ENCODE measurements at places on chromosomes 2 and 18.

DNA sequence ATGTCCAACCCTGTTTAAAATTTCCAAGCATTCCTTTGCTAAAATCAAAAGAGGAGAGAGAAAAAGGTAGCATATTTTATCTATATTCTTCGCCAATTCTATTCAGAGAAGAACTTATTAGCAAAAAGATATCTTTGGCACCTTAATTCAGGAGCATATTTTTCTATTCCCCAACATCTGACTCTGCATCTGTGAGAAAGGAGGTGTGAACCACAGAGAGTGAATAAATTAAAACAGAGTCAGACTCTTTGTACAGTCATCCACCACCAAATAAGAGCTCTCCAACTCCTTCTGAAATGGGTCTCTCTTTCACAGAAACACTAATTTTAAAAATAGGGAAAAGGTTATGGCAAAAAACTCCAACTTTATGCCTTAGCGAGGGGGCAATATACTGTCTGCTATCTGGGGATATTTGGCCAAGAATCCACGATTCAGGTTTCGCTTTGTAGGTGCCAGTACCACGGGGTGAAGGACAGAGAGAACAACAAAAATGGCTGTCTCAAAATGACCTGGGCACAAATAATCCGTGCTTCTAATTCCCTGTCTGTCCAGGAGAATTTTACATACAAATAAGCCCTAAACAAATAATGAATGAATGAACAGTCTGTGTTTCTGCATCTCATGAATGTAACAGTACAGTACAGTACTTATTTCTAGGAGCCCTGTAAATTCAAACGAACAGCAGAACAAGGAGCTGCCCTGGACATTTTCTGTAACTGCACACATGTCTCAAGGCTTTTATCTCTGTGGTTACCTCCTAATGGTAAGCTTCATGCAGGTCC is 43.4 kb downstream of the EPB41L3 start:
- no peak for DNase-seq

- no peak for DNase-seq
Measured at GRCh38 chr2:97979904-97980303, 15.8 kb downstream of the TMEM131 start.

GRCh38 chr2:238728330-238729260 is 119.3 kb upstream of the TWIST2 start:
- DNase-seq: no peak

GRCh38 chr2:236286873-236287545 is 22.8 kb upstream of the ASB18 start:
- no peak for DNase-seq

DNA sequence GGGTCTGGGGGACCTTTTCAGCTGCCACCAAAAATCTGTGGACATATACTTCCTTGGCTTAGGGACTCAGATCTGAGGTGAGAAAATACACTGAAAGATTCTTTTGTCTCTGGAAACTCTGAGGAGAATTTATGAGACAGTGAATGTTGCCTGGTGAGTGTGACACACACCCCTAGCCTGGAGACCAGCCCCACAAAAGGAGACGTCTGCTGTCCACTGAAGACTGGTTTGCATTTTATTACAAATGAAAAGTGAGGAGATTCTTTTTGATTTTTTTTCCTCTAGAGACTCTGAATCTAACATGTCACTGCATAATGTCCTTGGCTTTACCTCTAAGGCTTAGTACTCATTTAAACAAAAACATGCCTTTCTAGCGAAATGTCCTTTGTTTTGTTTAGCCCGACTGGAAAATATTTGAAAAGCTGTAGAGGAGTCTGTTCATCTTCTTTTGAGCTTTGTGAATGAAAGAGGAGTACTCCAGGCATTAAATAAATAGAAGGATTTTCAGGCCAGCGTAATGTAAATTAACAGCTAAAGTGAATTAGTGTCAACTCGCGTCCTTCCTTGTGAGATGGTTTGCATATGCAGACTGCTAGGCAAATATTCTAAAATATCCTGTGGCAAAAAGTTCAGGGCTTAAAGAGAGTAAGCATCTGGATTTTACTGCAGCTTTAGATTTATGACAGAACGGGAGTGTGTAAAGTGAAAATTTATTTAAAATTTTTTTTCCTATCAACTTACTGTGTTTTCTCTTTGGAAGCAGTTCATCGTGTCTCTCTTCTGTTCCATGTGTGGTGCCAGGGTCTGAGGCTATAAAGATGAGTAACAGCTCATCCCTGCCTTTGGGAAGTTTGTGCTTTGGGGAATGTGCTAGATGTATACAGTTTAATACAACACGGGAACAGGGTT is 125.4 kb downstream of the VWA3B start:
- no peak for DNase-seq

GRCh38 chr2:236855176-236855865 is 230.4 kb upstream of the COPS8 start:
- no peak for DNase-seq

GRCh38 chr2:64140665-64141200 is 3.5 kb downstream of the PELI1 start:
- DNase-seq: no peak

- DNase-seq: no peak
Measured at GRCh38 chr2:12767996-12768624, 51.4 kb downstream of the TRIB2 start.

- no peak for DNase-seq
Measured at GRCh38 chr2:134758633-134759032, 39.8 kb upstream of the TMEM163 start.

DNA sequence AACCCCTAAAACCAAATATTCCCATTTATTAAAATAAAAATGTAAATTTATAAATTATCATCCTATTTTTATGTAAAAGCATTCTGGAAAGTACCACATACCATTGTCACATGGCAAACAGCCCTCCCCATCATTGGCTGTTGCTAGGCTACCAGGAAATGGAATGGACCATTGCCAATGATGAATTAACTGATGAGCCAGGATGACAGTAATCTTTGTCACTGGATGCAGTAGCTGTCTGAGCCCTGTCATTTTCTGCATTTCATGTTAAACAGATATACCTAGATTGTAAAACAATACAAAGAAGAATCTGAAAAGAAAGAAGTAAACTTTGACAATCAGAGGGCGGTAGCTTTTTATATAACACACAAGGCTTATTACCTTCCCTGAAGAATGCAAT is 641.4 kb downstream of the BCL11A start:
- DNase-seq: no peak

- no peak for DNase-seq
Measured at GRCh38 chr2:6353669-6354068, 512.0 kb downstream of the CMPK2 start.
